Stimulated activated CD4-positive, alpha-beta T cell treated with anti-CD3 and anti-CD28 coated beads, Interleukin-12 subunit alpha, Interleukin-12 subunit beta, amount 100 ng/mL, for 48 hours (primary cell): ENCODE measurements at places on chromosomes 13 and 19.

GRCh38 chr19:48445256-48445605, 552 bp upstream of the GRWD1 start:
- no peak for DNase-seq

GRCh38 chr13:33031277-33031676, 15.1 kb downstream of the KL start:
- no peak for DNase-seq

DNA sequence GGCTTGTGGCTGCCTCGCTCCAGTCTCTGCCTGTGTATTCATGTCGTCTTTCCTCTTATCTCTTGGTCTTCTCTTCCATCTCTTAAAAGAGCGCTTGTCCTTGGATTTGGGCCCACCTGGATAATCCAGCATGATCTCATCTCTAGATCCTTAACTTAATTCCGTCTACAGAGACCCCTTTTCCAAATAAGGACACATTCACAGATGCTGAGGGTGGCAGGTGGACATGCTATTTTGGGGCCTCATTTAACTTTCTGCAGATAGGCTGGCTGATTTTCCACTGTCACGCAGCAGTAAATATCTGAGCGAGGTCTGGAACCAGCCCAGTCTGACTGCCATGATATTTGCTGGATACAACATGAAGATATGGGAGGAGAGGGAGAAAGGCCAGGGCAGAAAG, 41.5 kb upstream of the TSHZ3 start:
- DNase-seq: no peak

DNA sequence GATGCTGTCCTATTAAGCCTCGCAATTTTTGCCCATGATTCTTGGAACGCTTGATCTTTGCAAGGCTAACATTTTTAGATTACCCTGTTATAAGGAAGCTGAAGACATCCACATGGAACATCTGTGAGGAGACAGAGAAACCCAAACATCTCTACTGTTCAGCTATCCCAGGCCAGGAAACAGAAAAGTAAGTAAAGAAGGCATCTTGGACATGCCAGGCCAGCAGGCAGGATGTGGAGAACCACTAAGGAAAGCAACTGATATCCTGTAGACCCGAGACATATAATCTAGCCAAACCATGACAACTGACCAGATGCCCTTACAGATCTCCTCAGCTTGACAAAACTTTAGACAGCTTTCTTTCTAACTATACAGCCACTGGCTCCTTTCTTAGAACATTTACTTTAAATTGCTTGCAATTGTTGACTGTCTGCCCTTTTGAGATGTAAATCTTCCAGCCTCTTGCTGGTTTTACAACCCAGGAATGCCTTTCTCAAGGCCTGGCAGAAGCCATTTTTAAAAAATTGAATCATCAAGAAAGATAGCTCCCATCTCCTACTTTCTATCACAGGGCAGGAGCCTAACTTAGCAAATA, 255.8 kb upstream of the DACH1 start:
- no peak for DNase-seq

- DNase-seq: no peak
Measured at GRCh38 chr19:28242317-28242927, 970.5 kb downstream of the UQCRFS1 start.
